ENCODE measurements at places on chromosomes 6 and 20.
A peak's percentile ranks its signal among the peaks of the same experiment; 100 is the strongest.

- DNase-seq = no peak
Observed at GRCh38 chr20:23011008-23011721, 23.9 kb upstream of the SSTR4 start.

DNA sequence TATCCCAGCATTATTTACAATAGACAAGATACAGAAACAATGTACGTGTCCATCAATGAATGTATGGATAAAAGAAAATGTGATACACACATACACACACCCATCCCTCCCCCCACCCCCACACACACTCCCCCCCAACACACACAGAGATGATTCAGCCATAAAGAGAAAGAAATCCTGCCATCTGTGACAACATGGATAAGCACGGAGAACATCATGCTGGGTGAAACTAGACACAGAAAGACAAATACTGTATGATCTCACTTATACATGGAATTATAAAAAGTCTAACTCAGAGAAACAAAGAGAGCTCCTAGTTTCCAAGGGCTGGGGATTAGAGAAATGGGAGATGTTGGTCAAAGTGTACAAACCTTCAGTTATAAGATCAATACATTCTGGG, 104.8 kb upstream of the LY86 start:
- DNase-seq = no peak

DNA sequence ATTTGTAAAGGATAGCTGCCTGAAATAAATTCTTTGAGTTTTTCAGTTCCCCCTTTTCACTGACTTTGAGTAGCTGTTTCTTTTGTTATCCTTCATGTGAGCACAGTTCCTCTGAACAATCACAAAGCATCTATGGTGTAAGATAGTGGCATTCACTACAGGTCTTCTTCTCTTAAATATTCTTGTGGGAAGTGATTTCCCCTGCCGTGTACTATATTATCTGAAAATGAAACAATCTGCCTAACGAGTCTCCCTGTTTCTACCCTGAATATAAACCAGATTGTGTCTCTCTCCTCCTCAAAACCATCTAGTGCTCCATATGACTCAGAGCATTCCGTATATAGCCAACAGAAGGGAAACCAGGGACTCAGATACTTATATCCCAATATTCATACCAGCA, 380.1 kb upstream of the SOX4 start:
- DNase-seq = no peak

DNA sequence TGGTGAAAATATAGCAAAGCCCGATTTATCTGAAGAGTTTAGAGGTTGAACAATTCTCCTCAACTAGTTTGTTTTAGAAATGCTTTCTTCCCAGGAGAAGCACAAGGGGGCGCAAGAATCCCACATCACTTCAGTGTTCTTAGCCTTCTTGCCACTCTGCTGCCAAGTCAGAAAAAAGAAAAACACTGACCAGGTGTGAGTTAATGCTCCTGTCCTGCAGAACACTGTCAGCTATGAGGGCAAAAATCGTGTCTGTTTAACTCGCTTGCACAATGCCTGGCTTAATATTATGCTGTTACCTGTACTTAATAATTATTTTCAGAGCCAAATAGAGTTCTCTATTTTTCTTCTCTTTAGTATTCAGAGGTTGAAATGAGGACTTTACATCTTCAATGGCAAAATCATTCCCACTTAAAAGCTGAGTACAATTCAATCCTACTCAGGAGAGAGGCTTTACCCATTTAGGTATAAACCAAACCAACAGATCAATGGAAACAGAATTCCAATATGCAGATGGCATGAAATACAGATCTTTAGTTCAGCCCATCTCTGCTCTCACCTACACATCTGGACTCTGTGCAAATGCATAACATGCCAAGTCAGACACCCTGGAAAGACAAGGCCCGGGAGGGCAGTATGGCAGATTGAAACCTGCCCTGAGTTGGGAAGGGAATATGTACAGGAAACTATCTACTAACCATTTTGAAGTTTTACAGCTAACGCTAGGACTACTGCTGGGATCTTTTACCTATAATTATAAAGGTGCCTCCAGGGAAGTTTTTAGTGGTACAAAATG, 71.4 kb upstream of the TULP1 start:
- DNase-seq = peak; percentile 53

DNA sequence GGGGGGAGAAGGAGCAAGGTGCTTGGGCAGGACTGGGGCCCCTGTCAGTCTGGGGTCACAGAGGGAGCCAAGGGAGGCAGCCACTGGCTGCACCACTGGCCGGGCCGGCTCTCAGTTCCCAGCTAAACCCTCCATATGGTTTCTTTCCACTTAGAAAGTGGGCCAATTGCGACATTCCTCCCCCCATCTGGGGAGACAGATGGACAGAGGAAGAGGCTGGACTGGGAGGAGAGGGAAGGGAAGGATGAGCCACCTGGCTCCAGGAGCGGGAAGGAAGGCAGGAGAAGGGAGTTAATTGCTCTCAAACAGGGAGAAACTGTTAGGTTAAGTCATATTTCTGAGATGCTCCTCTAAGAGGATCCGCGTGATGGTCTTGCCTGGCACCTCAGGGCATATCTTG, 82.2 kb downstream of the GRM4 start:
- DNase-seq = no peak

GRCh38 chr6:19180348-19181072, 656.7 kb upstream of the ID4 start:
- no peak for DNase-seq

DNA sequence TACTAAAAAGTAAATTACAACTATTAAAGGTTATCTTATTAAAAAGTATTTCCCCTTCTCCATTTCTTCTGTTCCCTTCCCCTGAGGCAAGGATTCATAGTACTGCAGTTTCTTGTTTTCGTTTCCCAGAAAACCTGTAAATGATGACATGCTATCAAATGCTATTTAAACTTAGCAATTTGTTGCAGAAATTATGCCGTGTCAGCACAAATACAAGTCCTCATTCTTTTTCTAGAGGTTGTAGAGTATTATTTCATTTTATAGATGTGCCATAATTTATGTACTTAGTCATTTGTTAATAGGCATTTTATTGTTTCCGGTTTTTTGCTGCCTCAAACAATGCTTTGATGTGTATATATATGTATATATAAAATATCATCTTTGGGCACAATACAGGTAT, 268.4 kb downstream of the PLCB1 start:
- DNase-seq = no peak

- DNase-seq = peak; percentile 37
Observed at GRCh38 chr6:38508894-38509293, 130.8 kb downstream of the BTBD9 start.

DNA sequence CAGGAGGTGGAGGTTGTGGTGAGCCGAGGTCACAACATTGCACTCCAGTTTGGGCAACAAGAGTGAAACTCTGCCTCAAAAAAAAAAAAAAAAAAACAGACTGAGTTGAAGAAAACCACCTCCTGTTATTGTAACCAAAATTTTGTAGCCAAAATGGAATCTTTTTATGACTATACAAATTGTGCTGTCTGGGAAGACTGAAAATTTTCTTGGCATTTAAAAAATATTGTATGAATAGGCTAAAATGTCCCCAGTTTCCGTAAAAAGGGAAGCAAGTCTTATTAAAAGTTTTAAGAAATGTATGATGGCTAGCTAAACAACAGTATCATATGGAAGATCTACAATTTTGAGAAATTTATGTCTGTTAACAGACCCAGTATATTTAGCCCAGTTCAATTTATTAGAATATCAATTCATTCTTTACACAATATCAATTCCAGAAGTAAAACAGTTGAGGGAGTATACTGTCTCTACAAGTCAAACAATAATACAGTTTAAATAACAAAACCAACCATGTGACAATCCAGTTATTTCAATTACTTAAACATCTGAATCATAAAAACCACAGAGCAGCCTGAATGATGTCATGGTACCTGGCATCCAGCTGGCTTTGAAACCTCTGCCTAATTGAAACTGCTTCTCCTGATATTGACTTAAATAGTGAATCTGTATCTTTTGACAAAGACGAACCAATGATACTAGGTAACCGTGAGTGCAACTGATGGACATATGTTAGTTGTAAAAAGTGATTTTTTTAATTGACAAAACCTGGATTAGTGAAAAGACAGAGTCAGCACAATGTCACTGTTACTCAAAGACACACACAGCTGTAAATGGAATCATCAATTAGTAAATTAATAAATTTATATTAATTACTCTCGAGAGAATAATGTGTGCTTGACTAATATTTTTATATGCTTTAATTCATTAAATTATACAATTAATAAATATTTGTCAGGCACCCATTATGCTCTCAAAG, 166.6 kb upstream of the MARCKS start:
- DNase-seq = peak; percentile 79

DNA sequence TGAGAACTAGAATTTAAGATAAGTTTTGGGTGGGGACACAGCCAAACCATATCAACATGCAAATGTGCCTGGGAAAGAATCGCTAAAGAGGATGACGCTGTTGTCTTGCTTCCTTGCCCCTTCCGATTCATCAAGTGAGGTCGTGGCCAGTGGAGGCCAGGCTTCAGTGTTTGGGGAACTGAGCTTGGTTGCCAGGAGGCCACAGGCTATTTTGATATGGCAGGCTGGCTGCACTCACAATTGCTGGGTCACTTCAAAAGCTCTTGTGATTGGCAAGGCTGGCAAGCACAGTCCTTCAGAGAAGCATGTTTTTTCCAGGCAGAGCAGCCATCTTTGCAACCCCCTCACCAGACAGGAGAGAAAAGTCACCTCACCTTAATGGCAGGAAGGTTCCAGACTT, 45.8 kb downstream of the SAMD5 start:
- DNase-seq = no peak

- no peak for DNase-seq
Observed at GRCh38 chr6:22239261-22239921, 57.4 kb downstream of the PRL start.

- DNase-seq = no peak
Observed at GRCh38 chr6:117075218-117075617, 190.1 kb upstream of the VGLL2 start.

All from AG04450 (cell line).